ENCODE measurements at places on chromosomes 2 and 18.

GRCh38 chr2:212811036-212811805, 272.6 kb upstream of the ERBB4 start:
- DNase-seq: no peak

DNA sequence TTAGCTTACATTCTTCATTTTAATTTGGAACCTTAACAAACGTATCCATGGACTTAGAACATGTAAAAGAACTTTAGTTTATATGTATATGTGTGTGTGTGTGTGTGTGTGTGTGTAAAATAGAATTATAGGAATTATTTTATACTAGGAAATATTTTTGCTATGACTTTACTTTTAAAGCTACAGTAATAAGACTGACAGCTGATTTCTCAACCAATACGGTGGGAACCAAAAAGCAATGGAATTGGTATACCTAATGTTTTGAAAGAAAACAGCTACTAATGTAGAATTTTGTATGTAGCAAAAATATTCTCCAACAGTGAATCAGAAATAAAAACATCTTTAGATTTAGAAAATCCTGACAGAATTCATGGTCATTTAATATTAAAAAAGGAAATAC, 146.5 kb upstream of the ARL4C start:
- DNase-seq: no peak

- DNase-seq: no peak
These were observed 21.6 kb upstream of the RPRD1A start for GRCh38 chr18:36089001-36089400.

DNA sequence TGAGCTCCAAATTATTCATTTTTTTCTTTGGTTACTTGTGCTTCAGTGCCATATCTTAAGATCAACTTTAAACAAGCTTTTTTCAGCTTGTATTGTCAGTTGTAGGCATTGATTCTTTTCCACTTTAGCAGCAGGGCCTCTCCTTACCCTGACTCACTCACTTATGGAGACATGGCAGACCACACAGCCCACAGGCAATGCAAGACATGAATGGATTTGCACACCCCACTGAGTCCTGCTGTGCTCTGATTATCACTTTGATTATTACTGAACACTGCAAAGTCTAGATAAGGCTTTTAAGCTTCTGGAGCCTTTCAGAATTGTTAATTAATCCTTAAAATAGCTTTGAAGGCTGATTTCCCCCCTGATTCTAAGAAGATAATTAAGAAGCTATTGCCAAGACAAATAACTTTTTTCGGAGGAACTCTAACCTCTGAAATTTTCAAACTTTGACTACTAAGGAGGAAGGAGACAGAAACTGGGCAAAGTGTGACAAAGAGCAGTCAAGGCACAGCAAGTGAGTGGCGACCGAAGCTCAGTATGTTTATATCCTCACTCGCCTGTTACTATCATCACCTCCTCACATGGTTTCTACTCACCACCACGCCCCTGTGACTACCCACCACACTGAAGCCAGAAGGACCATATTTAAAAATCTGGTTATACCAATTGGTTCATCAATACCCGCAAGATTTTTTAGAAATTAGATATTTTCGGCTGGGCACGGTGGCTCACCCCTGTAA, 43.3 kb downstream of the CACNB4 start:
- no peak for DNase-seq
